ENCODE measurements at places on chromosomes 1 and 21.

GRCh38 chr1:100462326-100463025, 75.5 kb upstream of the GPR88 start:
- DNase-seq, result no peak

DNA sequence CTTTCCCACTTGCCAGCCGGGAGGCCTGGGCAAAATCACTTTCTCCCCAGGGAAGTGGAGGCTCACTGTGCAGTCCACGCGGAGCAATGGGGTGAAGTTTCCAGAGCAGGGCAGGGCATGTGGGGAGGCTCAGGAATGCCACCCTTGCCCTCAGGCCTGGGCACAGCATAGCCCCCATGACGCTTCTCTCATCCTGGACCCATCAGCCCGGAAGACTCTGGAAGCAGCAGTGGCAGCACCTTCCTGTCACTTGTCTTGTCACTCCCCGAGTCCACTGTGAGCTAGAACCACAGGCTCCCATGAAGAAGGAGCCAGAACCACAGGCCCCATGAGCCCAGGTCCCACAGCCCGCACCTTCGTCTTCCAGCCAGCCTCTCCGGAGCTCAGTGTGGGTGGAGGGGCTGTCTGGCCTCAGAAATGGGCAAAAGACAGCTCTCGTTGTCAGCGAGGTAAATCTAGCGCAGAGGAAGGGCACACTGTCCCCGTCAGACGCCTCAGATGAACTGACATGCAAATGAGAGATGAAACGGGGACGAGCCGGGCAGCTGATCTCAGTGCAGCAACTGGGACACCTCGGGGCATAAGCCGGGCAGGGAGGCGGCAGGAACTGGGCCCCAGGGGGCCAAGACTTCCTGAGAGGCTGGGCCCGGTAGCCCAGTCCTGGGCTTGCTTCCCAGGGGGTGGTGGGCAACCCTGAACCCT, 6.1 kb downstream of the PDE9A start:
- no peak for DNase-seq

DNA sequence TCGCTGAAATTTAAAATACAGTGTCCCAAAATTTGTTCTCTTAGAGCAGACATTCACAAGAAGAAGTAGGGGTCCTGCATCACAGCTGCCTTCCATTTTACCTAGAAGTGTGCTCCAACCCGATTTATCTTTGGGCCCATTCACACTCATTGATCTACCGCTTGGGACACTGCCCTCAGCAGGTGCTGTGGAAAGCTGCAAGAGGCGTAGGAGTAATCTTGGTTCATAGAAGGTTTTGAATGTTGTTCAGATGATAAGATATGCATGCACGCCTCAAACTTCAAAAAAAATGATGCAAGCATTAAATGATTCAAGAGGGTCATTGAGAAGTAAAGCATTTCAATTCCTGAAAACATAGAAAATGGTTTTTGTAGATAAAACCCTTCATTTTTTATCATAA, 18.6 kb upstream of the C1orf105 start:
- DNase-seq, result no peak

- DNase-seq, result no peak
Measured at GRCh38 chr1:61539720-61540462, 185.1 kb downstream of the TM2D1 start.

- no peak for DNase-seq
Measured at GRCh38 chr1:231903586-231904081, 277.0 kb downstream of the DISC1 start.
